ENCODE measurements at places on chromosomes 7 and 10.

DNA sequence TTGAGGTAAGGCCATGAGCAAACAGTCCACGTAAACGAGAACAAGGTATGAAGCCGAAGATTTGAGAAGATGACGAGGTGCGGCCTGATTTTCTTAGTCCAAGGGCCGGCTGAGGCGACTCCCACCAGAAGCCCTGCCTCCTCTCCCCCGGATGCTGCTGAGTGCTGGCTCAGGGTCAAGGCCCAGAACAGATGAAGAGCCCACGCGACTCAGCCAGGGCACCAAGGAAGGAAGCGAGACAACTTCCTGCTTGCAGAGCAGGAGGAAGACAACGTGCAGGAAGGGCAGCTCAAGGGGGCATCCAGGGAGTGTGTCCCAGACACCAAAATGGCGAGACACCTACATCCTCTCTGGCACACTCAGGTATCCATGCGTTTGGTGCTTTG, 99.5 kb downstream of the CYTH3 start:
- DNase-seq: no peak

DNA sequence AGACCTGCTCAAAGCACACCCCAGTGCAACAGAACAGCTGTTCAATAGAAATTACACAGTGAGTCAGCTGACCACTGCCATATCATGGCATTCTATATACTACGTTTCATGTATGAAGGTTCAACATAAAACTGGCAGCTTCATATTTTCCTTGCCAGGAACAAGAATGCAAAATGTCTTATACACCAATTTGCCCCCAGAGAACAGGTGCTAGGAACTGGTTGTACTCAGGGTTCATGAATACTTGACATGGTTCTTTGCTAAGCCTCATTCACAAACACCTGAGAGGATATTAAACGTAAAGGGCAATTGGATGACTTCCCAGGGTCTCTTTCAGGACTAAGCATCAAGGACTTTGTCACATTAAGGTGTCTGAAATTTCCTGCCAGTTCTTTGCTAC, 6.9 kb downstream of the MYOF start:
- no peak for DNase-seq

GRCh38 chr7:157002819-157003421, 7.5 kb downstream of the MNX1 start:
- DNase-seq: no peak

- no peak for DNase-seq
Observed at GRCh38 chr7:28627896-28628295, 215.6 kb downstream of the CREB5 start.

- DNase-seq: no peak
Observed at GRCh38 chr7:158638001-158638400, 50.4 kb upstream of the PTPRN2 start.

DNA sequence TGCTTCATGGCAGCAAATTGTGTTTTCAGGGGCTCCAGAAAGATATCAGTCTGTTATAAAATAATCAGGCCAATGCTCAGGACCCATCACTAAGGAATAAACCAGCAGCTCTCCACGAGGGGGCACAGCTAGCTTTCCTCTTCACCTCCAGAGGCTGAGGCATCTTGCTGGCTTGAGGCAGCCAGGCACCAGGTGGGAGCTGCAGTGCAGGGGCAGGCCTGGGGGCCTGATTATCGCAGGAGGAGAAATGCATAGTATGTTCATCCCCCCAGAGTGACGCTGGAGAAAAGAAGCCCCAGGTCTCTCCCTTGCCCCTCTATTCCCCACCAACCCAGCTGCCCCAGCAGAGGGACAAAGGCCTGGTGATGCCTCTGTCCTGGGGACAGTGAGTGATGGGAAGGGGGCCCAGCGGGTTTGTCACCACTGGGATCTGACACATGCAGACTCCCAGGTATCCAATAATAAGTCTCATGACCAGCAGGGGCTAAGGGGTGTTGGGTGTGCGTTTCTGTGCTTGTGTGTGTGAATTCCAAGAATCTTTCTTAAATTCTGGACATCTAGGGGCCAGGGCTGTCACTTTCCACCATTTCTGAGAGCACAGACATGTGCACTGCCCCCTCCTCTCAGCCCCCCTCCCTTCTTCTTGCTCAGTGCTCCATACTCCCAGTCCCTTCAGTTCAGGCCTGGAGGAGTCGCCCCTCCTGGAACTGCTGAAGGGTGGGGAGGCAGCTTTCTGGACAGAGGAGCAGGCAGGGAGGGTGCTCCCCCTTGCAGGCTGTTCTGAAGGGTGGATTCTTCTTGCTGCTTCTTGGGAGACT, 128.1 kb upstream of the FAM20C start:
- peak; percentile 38 for DNase-seq

DNA sequence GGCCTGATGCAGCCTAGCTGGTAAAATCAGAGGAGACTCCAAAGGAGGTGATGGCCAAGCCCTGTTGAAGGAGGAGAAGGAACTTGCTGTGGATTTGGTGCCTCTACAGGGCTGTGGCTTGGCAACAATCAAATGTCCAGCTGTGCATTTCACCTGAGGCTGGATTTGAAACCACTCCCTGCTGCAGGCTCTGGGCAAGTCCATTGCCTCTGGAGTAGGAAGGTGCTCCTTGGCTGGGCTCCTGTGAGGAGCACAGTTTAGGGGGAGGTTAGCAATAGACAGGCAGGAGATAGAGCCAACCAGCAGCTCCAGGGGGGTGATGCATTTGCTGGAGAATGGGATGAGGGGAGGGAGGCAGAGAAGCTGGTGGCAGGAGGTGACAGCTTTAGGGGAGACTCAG, 26.5 kb downstream of the CDH23 start:
- DNase-seq: no peak

DNA sequence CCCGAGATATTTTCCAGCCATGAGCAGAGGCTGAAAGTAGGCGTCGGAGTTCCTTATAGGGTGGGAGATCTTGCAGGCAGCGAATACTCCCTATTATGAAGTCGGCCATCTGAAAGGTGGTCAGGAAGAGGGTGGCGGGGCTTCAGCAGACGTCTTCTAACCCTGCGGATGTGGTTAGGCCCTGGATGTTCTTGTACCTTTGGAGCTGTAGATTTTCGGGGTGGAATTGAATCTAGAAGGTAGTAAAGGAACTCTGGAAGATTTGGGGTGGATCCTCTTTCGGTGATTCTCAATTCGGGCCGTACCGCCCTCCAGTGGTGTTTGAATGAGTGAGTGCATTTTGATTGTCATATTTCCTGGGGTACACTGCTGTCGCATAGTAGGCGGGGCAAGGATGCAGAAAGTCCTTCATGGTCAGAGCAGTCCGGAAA, 635 bp downstream of the NUP205 start:
- peak; percentile 79 for DNase-seq

DNA sequence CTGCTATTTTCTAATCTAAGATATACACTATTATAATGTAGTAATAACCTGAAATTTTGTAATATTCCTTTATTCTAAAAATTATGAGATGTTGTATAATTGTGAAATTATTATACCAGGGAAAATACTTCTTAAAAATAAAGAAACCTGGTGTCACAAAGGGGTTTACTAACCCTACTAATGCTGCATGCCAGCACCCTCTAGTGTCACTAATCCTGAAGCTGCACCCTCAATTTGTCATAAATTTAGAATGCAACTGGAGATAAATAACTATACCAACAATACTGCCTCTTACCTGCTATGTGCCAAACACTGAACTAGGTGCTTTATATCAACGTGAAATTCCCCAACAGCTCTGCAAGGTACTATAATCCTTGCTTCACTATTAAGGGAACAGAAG, 30.8 kb downstream of the TM9SF3 start:
- DNase-seq: no peak

DNA sequence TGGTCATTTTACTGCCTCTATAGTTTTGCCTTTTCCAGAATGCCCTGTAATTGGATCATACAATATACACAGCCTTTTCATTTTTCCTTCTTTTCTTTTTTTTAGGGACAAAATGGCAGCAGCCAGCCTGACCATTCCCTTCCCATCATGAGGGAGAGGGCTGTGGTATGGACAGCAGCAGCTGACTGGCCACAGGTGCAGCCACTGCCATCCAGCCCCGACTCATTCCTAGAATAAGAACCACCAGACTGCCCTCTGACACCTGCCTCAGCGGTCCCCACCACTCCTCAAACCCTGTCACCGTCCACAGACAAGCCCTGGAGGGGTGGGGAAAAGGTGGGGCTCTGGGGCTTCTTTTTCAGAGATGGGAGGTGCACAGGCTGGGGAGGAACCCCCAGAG, 92.8 kb downstream of the EPDR1 start:
- no peak for DNase-seq

- DNase-seq: no peak
Observed at GRCh38 chr10:105699504-105699903, 1058.4 kb downstream of the SORCS3 start.

DNA sequence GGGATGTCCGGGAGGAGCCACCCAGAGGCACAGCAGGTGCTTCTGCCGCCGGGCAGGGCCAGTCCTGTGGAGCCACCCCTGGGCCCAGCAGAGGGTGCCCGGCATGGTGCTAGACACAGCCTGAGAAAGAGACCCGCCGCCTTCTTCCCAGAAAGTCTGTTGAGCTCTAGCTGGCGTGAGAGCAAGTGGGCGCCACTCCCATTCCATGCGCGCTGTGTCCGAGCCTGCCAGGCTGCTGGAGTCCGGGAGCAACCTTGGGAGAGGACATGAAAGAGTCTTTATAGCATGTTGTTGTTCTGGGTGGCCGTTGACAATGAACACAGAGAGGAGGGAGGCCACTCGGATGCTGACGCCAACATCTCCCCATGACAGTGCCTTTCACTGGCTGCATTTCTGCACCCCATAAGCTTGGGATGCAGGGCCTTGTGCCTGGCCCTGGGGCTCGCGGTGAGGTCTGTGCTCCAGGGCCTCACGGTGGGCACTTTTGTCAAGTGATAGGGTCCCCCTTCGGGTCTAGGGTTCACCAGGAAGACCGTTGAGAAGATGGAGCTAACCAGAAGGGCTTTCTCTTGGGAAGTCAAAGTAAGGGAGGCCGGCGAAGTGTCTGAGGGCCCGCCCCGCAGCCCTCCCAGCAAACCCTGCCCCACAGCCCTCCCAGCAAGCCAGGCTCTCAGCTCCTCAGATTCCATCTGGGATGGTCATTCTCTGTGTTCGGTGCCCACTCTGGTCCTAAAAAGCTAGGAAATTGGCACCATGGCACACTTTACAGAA, 47.3 kb downstream of the NKX6-2 start:
- DNase-seq: no peak

GRCh38 chr10:117534321-117535297, 7.9 kb upstream of the EMX2 start:
- DNase-seq: no peak

GRCh38 chr7:132838313-132838712, 243.6 kb downstream of the CHCHD3 start:
- no peak for DNase-seq

GRCh38 chr7:2114052-2114451, 118.7 kb downstream of the MAD1L1 start:
- no peak for DNase-seq

DNA sequence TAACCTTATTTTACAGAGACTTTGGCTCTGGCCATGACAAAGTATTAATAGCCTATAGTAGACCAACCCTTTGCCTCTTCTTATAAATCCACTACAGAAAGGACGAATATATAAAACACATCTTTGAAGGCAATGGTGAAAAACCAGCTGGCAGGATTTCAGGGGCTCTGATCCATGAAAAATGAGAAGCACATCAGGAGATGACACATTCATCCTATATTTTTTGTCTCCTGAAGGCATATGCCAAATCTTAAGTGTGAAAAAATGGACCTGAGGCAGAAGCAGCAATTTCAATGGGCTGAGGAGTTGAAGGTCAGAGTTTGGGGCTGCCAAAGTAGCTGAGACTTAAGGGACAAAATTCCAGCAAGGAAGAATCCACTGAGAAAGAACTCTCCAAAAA, 14.4 kb downstream of the RNF216 start:
- DNase-seq: no peak

DNA sequence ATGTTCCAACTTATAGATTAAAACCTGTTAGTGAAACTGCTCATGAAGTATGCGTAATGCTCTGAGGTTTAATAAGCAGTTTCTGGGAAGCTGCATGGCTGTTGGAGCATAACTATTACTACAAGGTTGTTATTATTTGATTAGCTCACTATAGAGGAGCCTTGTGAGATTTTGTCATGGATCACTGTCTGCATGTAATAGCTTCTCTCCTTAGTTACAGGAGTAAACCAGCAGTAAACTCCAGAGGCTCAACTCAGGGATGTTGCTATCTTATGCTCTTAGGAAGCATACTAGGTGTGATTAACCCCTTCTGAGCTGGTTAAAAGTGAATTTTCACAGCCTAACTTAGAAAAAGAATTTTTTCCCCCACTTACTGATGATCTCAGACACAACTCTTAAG, 63.6 kb upstream of the IFRD1 start:
- no peak for DNase-seq
